ENCODE measurements at places on chromosomes 5 and 9.

DNA sequence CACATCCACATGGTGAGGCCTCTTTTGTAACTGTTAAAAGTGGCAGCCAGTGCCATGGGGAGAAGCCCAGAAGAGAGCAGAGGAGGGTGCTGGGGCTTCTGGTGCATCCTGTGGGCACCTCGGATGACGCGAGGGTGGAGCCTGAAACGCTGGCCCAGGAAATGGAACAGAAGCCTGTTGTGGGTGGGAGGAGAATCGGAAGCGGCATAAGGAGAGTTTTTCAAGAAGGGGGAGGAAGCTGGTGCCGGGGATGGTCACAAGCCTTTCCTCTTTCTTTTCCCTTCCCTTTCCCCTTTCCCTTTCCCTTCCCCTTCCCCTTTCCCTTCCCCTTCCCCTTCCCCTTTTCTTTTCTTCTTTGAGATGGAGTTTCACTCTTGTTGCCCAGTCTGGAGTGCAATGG, 12.9 kb downstream of the ANKRD33B start:
- DNase-seq: no peak

DNA sequence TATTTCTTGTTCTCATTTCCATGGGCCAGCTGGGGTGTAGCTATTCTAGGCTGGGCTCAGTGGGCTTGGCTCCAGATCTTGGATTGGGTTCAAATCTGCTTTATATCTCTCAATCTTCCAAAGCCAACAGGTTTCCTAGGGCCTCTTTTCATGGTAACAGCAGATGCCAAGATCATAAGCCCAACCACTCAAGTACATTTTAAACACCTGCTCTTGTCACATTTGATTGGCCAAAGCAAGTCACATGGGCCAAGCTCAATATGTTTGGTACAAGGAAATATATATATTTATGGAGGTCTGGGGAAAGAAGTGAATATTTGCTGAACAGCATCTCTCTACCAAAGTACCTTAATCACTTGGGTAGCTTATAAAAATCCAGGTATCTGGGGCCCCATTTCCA, 49.5 kb downstream of the MRRF start:
- no peak for DNase-seq

GRCh38 chr9:93223260-93224180, 39.6 kb downstream of the WNK2 start:
- DNase-seq: no peak

DNA sequence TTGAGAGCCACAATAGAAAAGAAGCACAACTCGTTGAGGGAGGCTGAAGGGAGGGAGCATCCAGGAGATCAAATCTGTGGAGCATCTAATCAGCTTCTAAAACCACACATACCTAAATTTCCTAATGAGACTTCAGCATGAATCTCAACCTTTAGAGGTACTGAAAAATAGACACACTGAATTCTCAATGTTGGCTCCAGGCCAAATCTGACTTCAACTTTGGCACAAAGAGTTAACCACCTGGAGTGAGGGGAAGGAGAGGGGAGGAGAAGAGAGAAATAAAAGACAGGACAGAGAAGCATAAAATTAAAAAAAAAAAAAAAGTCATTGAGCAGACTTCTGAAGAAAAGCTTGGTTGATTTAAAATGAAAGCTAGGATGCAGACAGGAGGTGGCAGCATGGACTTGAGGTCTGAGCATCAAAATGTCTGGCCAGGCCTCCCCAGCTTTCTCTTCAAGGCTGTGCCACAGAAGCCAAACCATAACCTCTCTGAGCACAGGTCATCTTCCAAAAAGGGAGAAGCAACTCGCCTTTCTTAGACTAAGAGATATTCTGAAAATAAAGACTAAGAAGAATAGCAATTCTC, 205.6 kb downstream of the DENND1A start:
- no peak for DNase-seq

DNA sequence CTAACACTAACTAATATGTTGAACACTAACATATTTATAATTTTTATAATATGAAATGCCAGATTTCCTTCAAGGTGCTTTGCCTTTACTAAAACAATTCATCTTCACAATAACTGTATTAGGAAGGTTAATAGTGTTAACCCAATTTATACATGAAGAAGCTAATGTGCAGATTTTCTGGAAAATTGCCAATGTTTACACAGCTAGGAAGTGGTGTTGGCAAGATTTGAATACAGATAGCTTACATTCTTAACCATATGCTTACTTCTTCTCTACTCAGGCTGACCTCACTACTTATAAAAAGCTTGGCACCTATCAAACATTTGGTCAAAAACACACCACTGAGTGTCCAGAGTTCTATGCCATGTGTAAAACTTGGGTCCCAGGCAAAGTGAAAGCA, 445.4 kb upstream of the ITGA1 start:
- DNase-seq: no peak

DNA sequence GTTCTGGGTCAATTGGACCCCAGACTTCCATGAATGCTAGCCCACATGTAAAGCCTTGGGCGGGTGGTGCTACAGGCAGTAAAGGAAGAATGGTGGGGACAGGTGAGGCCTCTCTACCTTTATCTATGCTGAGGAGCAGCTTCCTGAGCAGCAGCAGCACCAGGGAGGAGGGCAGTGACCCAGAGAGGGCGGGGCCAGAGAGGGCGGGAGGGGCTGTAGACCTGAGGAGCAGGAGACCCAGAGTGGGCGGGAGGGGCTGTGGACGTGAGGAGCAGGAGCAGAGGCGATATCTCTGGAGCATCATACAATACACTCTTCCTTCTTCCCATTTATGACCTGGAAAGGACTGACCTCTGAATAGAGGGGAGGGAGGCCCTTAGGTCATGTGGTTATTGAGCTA, 165.9 kb downstream of the MTRR start:
- DNase-seq: no peak

GRCh38 chr9:114504341-114505186, 709 bp downstream of the WHRN start:
- DNase-seq: peak; percentile 30

DNA sequence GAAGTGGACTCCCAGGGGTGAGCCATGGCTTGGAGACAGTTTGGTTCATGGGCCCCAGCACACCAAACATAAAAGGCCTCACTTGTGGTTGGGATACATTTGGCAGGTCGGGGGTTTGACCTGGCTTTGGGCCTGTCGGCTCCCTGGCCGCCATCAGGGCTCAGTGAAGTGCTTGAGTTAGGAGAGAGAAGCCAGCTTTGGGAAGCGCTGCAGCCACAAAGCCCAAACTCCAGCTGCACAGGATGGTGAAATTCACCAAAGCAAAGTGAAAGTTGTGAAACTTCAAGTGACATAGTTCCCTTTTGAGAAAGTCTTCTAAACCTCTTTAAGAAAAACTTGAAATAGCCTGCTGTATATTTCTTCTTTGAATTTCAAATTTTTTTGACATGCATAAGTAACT, 27.5 kb downstream of the SLC46A2 start:
- no peak for DNase-seq

DNA sequence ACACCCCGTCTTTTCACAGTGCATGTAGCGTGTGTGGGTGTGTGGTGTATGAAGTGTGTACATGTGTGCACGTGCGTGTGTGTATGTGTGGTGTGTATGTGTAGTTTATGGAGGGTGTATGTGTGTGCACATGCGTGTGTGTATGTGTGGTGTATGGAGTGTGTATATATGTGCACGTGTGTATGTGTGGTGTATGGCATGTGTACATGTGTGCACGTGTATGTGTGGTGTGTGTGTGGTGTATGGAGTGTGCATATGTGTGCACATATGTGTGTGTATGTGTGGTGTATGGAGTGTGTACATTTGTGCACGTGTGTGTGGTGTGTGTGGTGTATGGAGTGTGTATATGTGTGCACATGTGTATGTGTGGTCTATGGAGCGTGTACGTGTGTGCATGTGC, 13.2 kb downstream of the MYMK start:
- no peak for DNase-seq

Measured in stimulated activated CD4-positive, alpha-beta T cell treated with anti-CD3 and anti-CD28 coated beads, Interleukin-1b, Interleukin-23, amount 100 ng/mL, for 24 hours (primary cell).